D341Med (cell line): ENCODE measurements at places on chromosomes 7 and 10.

GRCh38 chr10:68516766-68517165 lies 10.6 kb downstream of the SLC25A16 start:
- no peak for DNase-seq

- peak; percentile 88 for DNase-seq
Observed at GRCh38 chr7:35799846-35800717, 775 bp upstream of the SEPTIN7 start.

GRCh38 chr7:2109936-2110609 lies 122.7 kb downstream of the MAD1L1 start:
- peak; percentile 71 for DNase-seq

- DNase-seq = no peak
Observed at GRCh38 chr7:93935102-93935501, 13.6 kb downstream of the GNG11 start.

- DNase-seq = no peak
Observed at GRCh38 chr10:69411476-69411875, 5.2 kb downstream of the TACR2 start.

GRCh38 chr10:7094781-7095180 lies 316.1 kb downstream of the SFMBT2 start:
- DNase-seq = no peak

DNA sequence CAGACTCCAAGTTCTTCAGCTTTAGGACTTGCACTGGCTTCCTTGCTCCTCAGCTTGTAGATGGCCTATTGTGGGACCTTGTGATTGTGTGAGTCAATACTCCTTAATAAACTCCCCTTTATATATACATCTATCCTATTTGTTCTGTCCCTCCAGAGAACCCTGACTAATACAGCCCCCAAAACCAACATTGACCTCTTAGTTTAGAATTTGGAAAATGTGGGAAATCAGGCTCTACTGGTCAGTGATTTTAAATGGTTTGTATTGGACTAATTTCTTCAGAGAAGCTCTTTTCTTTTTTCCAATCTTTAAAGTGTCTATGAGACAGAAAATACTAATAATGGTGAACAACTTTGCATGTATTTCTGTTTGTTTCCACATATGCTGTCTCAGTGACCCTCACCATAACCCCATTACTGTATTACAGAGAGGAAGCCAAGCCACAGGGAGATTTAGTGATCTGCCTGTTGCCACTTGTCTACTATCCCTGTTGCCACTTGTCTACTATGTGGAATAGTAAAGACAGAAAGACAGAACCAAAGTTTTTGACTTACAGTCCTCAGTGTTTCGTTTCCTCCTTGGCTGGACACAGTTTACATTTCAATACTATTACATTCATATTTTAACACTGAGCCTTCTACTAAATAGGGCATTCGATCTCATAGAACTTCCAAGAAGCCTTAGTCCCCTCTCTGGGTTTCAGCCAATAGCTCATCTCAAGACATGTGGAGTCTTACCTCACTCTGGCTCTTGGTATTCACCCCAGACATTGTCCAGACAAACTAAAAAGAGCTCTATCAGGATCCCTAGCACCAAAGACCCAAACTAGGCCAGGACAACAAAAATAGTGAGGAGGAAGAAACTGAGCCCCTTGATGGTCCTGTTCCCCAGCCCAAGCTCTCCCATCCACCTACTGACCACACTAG lies 121.0 kb downstream of the AKR1D1 start:
- DNase-seq = no peak

- DNase-seq = no peak
Observed at GRCh38 chr10:21614000-21614399, 80.0 kb downstream of the MLLT10 start.

DNA sequence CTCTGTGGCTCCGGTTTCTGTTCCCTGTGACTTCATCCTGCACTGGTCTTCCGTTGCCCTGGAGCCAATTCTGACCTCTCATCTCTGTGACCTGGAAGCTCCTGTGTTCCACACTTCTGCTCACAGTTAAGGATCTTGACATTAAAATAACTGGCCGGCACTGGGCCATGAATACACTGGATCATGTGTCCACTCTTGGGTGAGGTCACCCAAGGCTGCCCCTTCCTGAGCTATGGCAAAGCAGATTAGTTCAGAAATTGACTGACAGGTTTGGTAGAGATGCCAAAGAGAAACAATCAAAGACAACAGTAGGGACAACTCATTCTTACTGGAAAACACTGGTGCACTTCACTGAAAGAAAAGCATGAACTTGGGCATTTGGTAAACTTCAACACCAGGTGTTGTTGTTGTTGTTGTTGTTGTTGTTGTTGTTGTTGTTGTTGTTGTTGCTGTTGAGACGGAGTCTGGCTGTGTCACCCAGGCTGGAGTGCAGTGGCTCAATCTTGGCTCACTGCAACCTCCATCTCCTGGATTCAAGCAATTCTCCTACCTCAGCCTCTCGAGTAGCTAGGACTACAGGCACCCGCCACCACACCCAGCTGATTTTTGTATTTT lies 36.7 kb upstream of the GRID1 start:
- no peak for DNase-seq

- no peak for DNase-seq
Observed at GRCh38 chr10:114363745-114364454, 40.4 kb downstream of the AFAP1L2 start.

DNA sequence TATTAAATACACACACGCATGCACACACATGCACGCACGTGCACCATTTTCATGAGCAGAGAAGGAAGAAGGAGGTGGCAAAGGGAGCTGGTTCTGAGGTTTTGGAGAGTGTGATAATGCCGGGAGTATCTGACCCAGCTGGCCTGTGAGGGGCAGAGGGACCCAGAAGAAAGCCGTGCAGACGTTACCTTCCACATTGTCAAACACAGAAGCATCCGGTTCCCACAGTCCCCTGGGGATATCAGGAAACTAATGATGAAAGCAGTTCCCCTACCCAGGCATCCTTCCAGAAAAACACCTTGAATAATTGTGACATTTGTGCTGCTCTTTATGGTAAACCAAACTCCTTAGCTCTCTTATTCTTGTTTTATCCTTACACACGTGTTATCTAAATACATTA lies 85.7 kb upstream of the FAM180A start:
- no peak for DNase-seq

DNA sequence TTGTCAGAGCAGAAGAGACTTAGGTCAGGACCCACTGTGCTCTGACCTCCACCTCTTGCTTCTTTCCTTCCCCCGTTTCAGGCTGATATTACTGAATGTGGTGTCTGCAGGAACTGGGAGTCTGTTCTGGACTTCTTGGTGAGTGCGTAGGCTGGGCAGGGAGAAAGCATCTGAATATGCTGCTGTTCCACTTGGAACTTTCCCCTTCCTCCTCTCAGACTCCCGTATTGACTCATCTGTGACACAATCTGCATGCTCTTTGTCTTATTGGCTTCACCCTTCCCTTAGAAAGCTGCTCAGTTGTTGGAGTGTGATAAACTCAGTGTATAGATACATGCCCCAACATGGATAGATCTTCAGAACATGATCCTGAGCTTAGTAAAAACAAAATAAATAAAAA lies 137.6 kb upstream of the HABP2 start:
- DNase-seq = no peak

- DNase-seq = no peak
Observed at GRCh38 chr7:55033236-55033846, 14.5 kb downstream of the EGFR start.

GRCh38 chr10:72342911-72343310 lies 11.8 kb downstream of the DNAJB12 start:
- DNase-seq = no peak

DNA sequence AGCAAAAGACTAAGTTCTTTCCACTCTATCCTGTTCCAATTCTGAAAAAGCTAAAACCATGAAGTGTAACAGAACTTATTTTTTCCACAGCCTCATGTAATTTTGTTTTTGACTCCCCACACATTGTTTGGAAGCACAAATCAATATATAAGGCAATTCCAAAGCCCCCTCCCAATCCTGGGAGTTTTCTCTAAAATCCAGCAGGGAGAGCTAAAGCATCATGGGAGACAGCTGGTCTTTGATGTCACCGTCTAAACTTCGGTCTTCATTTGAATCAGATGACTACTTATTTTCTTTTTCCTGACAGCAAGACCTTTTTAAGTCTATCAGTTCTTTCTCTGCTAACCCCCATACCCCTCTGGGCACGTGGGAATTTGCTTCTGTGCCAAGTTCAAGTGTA lies 33.3 kb upstream of the PON1 start:
- no peak for DNase-seq

GRCh38 chr10:36313142-36313541 lies 671.0 kb upstream of the FZD8 start:
- DNase-seq = no peak

GRCh38 chr7:15214976-15215375 lies 312.4 kb upstream of the DGKB start:
- no peak for DNase-seq

DNA sequence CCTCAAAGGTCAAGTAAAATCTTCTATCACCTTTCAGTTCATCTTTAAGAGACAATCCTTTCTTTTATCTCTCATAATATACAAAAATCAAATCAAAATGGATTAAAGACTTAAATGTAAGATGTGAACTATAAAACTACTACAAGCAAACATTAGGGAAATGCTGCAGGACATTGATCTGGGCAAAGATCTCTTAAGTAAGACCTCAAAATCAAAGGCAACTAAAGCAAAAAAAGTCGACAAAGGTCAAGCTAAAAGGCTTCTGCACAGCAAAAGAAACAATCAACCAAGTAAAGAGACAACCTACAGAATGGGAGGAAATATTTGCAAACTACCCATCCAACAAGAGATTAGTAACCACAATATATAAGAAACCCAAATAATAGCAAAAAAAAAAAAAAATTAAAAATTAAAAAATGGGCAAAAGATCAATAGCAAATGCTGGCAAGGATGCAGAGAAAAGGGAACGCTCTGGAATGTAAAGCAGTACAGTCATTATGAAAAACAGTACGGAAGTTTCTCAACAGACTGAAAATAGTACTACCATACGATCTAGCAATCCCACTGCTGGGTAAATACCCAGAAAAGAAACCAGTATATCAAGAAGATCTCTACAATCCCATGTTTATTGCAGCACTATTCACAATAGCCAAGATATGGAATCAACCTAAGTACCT lies 41.7 kb downstream of the TNPO3 start:
- no peak for DNase-seq

- no peak for DNase-seq
Observed at GRCh38 chr7:158576050-158576762, 11.4 kb downstream of the PTPRN2 start.

DNA sequence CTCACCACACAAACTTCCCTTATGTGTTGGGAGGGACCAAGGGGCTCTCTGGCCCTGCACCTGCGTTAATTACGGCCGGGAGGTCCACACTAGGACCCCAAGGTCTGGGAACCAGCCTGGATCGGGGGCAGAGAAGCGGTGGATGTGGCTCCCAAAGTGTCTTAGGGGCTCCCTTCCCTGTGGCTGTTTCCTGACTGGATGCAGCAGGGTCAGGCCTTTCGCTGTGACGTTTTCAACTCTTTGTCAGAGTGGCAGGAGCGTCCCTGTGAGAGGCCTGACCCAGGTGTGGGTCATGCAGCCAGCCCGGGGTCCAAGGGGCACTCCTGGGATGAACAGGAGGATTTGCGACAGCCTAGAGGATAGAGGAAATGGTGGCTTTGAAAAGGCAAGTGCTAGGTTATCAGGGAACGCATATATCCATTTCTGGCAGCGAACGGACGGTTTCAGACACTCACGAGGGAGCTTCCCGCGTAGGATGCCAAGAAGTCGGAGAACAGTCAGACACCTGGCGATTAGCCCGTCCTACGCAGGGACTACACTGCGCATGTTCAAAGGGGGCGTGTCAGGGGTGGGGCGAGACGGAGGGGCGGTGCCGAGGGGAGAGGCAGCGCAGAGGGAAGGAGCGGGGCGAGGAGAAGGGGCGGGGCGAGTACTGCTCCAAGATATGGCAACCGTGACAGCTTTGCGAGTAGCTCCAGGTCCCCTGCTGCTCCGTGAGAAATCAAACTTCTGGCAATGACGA lies 46.2 kb upstream of the ZNF716 start:
- DNase-seq = no peak

DNA sequence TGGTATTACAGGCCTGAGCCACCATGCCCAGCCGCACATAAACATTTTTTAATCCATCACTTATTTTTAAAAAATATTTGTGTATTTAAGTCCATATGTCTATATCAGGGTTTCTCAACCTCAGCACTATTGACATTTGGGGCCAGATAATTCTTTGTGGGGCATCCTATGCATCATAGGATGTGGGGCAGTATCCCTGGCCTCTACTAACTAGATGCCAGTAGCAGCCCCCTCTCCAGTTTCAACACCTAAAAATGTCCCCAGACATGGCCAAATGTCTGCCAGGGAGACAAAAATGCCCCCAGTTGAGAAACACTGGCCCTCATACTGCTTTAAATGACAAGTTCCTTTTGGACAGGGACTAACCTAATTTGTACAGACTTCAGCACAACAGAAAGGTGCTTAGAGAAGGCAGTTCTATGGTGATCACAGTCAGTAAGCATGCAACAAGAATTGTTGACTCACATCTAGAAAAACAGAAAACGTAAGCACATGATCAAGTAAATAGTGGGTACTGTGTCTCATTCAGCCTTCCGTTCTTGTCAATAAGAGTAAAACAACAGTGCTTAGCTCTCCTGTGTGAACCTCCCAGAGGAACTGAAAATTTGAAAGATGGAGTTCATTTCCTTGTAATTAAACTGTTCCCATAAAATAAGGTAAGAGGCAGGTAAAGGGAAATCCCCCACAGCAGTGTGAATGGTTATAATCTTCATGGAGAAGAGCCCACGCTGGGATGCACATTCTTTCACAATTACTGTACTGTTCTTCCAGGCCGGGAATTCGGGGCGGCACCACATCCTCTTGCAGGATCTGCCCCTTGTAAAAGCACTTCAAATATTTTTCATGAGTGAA lies 17.3 kb upstream of the ADRB1 start:
- no peak for DNase-seq

DNA sequence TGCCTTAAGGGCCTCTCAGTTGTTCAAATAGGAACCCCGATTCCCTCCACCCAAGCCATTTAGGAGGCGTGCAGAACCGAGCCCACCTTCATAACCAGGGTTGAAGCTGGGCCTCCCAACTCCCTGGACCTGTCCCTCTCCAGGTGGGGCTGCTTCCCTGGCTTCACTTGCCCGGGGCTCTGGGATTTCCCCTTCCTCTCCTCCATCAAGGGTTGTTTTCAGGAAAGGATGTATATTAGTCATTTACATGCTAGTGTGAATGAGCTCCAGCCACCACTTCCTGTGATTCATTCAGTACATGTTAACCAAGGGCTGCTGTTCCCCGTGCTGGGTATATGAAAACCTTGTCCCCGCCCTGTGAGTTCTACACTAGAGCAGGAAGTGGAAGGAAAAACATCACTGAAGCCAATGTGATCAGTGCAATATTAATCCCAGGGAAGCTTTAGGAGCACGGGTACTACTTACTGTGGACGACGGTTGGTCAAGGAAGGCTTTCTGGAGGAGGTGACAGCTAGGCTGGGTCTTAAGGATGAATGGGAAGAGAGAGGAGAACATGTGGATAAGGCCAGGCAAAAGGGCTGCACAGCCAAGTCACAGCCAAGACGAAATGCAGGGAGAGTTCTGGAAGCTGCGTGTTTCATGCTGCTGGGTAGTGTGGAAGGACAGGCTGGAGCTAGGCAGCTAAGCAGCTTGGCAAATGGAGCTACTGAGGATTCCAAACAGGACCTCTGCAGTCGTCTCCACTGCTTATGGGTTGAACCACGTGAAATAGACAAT lies 150.1 kb upstream of the SHH start:
- no peak for DNase-seq
